ENCODE measurements at places on chromosomes 4 and X.

GRCh38 chr4:101221294-101221693 lies 126.0 kb downstream of the PPP3CA start:
- DNase-seq, result no peak

GRCh38 chr4:102411408-102411807 lies 66.1 kb upstream of the SLC39A8 start:
- no peak for DNase-seq

- DNase-seq, result no peak
Measured at GRCh38 chr4:7944599-7945220, 5.0 kb upstream of the AFAP1 start.

DNA sequence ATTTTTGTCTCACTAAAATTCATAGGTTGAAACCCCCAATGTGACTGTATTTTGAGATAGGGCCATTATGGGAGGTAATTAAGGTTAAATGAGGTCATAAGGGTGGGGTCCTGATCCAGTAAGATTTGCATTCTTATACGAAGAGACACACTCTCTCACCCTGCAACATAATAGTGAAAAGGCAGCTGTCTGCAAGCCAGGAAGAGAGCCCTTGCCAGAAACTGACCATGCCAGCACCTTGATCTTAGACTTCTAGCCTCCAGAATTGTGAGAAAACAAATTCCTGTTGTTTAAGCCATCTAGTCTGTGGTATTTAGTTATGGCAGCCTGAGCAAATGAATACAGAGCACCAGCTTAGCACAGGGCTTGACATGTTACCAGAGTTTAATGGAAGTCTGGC lies 17.5 kb upstream of the IGSF1 start:
- no peak for DNase-seq

GRCh38 chr4:121243485-121243884 lies 79.4 kb upstream of the TNIP3 start:
- DNase-seq, result no peak

Data from stimulated activated CD8-positive, alpha-beta memory T cell treated with anti-CD3 and anti-CD28 coated beads, Interleukin-15, amount 100 ng/mL, for 4 hours (primary cell).